ENCODE measurements at places on chromosomes 16 and 17.

- no peak for DNase-seq
Observed at GRCh38 chr16:20064931-20065330, 8.8 kb downstream of the GPR139 start.

DNA sequence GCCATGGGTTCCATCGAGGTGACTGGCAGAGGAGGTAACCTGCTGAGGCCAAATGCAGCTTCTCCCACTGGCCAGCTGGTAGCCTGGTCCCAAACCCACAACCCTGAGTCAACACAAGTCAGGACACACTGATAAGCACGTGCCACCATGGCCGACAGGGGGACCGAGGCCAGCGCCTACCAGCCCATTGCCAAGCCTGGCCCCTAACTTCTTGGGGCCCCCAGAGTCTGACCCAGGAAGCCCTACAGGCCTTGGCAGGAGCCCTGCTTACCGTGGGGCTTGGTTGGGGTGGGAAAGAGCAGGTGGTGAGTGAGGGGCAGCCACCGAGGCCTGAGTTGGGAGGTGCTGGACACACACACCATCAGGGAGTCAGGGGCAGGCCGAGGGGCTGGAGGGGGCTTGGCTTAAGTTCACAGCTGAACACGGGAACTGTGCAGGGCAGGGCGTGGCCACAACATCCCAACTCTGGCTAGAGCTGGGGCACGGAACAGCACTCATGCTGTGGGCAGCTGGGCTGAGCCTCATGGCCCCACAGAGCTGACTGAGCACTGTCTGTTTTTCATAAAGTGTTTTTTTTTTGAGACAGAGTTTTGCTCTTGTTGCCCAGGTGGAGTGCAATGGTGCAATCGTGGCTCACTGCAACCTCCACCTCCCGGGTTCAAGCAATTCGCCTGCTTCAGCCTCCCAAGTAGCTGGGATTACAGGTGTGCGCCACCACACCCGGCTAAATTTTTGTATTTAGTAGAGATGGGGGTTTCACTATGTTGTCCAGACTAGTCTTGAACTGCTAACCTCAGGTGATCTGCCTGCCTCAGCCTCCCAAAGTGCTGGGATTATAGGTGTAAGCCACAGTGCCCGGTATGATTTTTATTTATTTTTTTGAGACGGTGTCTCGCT, 5.5 kb downstream of the MRPL28 start:
- DNase-seq, result no peak

DNA sequence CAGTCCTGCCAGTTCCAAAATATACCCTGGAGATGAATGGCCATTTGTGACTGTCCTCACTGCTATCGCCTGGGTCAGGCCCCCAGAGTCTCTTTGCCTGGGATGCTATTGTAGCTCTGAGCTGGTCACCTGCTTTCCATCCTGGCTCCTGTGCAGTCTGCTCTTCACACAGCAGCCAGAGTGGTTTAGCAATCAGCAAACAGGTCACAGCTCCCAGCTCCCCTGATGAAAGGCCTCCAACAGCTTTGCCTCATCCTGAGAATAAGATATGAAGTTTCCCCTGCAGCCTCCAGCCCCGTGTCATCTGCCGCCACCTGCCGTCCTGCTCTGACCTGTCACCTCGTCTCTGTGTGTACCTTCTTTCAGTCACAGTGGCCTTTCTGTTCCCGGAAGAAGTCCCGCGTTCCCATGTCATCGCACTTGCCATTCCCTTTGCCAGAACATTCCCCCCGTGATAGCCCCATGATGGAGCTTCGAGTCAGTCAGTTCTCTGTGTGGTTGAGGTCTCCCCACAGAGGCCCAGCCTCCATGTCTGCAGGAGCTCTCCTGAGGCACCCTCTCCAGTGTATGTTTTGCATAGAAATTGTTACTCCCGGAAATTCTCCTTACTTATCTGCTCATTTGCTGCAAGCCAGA, 281.5 kb downstream of the SNX29 start:
- DNase-seq, result no peak

DNA sequence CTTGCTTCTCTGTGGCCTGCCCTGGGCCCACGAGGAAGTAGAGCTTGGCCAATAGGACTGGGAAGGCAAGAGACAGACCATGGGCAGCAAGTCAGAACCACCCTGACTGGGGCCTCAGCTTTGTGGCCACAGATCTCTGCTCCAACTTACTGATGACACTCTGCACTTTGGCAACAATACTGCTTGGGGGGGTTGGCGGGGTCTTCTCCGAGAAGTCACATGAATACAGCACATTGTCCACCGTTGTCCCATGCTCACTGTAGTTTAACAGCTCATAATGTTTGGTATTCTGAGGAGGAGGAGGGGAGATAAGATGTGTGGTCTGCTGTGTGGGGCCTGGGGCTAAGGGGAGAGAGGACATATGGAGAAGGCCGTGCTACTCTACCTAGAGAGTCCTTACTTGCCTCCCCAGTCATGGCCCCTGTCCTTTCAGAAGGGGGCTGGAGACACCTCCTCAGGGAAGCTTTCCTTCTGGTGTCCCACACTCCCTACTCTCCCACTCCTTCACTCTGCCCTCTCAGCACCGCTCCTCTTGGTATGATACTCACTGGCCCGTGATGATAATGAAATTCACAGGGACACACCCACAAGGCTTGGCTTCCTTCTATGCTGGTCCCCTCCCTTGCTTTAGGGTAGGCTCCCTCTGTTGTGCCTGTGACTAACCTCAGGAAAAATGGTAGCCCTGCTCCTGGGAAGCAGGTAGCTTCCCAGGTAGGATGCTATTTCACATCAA, 4.0 kb upstream of the DHRS13 start:
- no peak for DNase-seq

- DNase-seq, result no peak
Observed at GRCh38 chr17:71938340-71939010, 182.3 kb upstream of the SOX9 start.

- DNase-seq, result no peak
Observed at GRCh38 chr16:24522751-24523150, 16.6 kb upstream of the RBBP6 start.

GRCh38 chr17:13734880-13735279, 133.2 kb upstream of the HS3ST3A1 start:
- no peak for DNase-seq

DNA sequence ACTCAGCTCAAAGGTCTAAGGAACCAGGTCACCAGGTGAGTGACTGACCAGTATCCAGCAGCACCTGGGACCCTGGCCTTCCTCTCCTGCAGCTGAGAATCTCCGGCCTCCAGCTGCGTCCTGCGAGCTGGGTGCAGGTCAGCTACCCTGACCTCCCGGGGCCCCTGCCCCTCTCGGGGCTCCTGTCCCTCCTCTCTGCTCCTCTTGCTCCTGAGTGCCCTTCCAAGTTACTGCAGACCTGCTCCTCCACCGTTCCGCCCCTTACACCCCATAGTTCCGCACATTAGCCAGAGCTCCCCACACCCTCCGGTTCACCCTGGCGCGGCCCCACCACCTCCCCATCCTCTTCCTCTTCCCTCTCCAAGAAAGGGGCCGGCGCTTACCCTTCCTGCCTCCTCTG, 10.6 kb downstream of the FOXJ1 start:
- no peak for DNase-seq

GRCh38 chr17:75565066-75565465, 22.5 kb upstream of the MYO15B start:
- DNase-seq, result no peak

DNA sequence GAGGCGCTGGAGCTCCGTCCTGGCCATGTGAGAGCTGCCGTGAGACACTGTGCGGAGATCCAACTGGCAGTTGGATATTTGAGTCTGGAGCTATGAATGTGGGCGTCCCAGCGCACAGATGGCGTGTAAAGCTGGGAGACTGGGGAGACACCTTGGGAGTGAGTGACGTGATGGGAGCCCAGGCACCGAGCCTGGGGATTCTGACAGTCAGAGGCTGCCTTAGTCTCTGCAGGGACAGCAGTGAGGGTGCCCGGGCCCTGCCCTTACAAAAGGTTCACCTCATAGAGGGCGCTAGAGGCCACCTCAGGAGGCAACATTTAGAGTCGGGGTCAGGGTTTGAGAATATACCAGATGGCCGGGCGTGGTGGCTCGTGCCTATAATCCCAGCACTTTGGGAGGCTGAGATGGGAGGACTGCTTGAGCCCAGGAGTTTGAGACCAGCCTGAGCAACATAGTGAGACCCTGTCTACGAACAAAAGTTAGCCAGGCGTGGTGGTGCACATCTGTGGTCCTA, 194.1 kb upstream of the GSE1 start:
- no peak for DNase-seq

DNA sequence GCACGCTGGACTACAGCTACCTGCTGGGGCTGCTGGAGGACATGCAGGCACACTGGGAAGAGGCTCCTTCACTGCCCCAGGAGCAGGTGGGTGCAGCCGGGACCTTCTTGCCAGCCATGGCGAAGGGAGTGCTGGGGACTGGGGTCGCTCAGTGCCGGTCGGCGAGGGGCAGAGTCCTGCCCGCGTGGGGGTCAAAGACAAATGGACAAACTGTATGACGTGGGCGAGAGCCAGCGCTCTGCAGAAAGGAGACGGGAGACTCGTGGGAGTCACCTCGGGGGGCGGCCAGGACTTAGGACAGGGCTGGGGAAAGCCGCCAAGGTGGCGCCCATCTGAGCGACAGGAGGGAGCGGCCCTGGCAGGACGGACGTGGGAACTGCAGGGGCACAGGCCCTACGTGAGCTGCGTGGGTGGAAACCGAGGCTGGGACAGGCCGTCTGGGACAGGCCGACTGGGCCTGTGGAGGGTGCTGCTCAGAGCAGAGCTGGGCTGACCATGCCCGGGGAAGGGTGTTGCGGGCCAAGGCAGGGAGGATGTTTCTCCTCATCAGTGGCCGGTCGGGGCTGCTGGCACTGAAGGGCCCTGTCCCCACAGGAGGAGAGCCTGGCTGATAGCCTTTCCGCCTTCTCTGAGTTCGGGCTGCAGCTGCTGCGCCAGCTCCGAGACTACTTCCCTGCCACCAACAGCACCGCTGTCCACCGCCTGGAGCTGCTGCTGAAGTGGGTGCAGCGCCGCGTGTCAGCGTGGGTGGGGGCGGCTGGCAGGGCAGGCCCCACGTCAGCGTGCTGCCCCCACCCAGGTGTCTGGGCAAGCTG, 8.0 kb downstream of the TSR3 start:
- no peak for DNase-seq

- no peak for DNase-seq
Observed at GRCh38 chr17:74343526-74344284, 17.7 kb downstream of the KIF19 start.

- DNase-seq, result no peak
Observed at GRCh38 chr16:84042879-84043485, 387 bp upstream of the SLC38A8 start.

GRCh38 chr17:9261081-9262012, 240.0 kb downstream of the NTN1 start:
- no peak for DNase-seq

DNA sequence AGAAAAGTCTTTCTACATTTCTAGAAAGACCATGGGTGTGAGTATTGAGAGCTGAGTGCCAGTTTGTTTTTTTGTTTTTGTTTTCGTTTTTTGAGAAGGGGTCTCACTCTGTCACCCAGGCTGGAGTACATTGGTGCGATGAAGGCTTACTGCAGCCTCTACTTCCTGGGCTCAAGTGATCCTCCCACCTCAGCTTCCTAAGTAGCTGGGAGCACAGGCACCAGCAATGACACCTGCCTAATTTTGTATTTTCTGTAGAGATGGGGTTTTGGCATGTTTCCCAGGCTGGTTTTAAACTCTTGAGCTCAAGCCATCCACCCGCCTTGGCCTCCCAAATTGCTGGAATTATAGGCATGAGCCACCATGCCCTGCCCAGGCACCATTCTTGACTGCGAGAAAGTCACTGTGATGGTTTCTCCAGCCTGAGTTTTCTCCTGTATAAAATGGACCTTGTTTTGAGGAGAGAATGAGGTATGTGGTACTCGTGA, 673.8 kb downstream of the MAF start:
- DNase-seq, result no peak

DNA sequence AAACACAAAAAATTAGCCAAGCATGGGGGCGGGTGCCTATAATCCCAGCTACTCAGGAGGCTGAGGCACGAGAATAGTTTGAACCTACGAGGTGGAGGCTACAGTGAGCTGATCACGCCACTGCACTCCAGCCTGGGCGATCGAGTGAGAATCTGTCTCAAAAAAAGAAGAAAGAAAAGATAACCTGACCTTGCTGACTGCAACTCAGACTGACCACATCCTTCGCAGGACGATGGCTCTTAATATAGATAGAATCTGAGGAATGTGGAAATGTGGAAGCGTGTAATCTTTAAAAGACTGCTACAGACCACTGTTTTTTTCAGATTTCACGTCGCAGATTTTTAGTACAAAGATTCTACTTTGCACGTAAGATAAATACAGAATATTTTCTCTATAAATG, 37.8 kb downstream of the KLHDC4 start:
- no peak for DNase-seq

GRCh38 chr16:58413359-58413758, 21.1 kb downstream of the GINS3 start:
- DNase-seq, result no peak

DNA sequence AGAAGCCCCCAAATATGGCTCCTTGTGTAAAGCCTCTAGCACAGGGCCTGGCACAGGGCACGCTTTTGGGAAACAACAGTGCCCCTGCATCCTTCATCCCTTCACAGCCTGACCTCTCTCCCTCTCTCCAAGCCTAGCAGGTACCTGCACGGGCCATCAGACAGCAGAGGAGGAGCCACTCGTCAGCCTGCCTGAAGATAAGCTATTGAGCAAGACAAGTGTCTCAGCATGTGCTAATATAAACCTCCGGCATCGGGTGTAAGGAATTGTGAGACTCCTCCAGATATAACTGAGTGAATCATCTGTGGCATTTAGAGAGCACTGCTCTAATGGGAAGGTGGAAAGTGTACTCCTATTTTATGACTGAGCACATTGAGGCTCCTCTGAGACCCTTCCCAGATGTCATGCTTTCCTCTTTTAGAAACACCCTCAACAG, 38.3 kb downstream of the TBX4 start:
- DNase-seq, result no peak

- DNase-seq, result no peak
Observed at GRCh38 chr16:14307527-14308367, 236.6 kb downstream of the MRTFB start.

GRCh38 chr17:65100316-65101140, 36.6 kb upstream of the RGS9 start:
- peak; percentile 54 for DNase-seq

- DNase-seq, result no peak
Observed at GRCh38 chr17:70286391-70286790, 117.1 kb downstream of the KCNJ2 start.

GRCh38 chr16:83206426-83206825, 579.7 kb downstream of the CDH13 start:
- no peak for DNase-seq

DNA sequence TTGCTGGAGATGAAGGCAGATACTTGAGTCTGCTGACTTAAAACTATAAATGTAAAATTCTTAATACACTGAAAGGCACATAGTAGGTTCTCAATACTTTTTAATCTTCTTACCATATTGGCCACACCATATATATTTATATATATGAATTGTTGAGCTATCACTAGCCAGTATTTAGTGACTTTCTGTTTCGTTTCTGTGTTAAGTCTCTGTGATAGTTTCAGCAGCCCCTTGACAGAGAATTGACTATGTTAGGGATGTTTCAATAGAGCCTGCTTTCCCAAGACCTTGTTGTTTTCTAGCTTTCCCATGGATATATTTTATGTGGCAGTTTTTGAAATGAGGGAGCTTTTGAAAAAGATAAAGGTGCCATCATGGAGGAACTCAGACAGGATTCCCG, 206.5 kb upstream of the GOT2 start:
- DNase-seq, result no peak
